Adrenal gland (tissue), 19 donors: ENCODE measurements at places on chromosomes 13 and 19.

- DNase-seq = no peak
Observed at GRCh38 chr19:34131100-34131499, 41.2 kb upstream of the LSM14A start.

DNA sequence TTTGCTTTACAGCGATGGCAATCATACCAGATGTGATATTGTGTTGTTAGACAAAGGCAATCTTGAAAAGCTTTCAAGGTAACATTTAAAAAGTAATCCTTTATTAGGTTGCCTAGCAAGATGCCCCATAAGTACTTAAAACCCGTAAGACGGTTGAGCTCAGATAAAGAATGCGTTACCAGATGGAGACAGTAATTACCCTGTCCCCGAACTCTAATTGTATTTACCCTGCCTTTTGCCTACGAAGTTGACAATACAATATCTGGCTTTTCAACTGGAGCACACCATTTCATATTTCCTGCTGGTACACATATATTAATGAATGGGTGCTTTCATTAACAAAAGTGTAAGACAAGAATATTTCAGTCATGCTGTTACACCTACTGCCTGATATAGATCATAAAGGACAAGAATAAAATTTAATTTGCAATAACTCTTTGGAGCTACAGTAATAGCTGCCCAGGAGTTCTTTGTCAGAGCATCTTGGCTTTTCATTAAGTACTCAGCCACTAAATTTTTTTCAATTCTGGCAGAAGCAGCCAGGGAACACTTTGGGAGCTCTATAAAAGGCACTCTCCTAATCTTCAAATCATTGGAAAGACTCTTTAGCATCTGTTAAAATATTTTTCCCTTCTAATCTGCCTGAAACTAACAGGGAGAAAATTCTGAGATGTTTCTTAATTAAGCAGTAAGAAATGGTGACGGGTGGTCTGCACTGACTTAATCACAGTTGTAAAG is 63.8 kb downstream of the DCT start:
- DNase-seq = no peak

GRCh38 chr13:79516595-79516994 is 35.6 kb downstream of the NDFIP2 start:
- DNase-seq = no peak

DNA sequence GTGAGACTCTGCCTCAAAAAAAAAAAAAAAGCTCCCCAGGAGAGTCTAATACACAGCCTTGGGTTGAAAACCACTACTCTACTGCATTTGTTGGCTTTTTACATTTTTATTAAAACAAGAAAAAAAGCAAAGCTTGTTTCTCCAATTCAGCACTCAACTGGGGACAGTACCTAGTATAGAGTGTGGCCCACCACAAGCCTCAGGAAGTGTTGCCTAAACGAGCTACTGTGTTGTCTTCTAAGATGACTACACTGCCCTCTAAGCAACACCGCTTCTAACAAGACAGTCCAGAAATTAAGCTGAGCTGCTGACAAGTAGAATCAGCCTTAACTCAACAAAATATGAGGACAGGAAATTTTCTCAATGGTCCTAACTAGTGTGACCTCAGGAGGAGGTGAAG is 522.2 kb downstream of the FGF9 start:
- no peak for DNase-seq

GRCh38 chr13:57813651-57814050 is 182.1 kb downstream of the PCDH17 start:
- no peak for DNase-seq

DNA sequence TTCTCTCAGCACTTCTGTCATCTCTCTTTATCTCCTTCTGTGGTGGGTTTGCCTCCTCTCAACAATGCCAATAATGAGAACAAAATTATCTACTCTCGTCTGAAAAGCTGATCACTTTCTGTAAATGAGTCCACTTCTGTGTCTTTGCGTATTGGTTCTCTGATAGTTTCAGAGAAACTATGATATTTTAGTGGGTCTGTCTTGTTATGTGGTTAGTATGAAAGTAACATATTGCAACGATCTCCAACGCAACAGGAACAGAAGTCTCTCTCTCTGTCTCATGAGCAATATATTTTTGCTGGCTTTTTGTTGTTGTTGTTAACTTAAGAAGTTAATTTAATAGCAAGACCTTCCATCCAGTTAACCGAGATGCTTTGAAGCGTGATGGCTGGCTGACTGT is 47.8 kb upstream of the SLITRK6 start:
- no peak for DNase-seq
